ENCODE measurements at places on chromosomes 5 and 9.

- no peak for DNase-seq
Measured at GRCh38 chr5:31213705-31214121, 20.2 kb downstream of the CDH6 start.

DNA sequence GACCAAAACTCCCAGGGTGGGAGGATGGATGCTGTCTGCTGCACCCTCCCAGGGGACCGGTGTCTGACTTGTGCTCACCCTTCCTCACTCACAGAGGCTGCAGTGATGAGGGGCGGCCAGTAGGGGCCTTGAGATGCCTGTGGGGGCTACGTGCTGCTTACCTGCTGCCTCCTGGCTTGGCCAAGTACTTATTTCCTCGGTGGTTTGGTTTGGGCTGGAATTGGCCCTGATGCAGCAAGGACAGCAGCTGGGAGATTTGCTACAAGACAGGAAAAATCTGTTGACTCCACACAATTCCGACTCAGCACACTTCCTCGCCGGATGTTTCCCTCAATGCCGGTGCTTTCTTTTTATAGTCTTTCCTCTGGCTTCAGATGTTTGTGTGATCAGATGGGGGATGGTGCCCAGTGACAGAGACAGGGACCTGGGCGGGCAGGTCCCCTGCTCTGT is 6.6 kb downstream of the PCDH12 start:
- DNase-seq, result peak; percentile 23

DNA sequence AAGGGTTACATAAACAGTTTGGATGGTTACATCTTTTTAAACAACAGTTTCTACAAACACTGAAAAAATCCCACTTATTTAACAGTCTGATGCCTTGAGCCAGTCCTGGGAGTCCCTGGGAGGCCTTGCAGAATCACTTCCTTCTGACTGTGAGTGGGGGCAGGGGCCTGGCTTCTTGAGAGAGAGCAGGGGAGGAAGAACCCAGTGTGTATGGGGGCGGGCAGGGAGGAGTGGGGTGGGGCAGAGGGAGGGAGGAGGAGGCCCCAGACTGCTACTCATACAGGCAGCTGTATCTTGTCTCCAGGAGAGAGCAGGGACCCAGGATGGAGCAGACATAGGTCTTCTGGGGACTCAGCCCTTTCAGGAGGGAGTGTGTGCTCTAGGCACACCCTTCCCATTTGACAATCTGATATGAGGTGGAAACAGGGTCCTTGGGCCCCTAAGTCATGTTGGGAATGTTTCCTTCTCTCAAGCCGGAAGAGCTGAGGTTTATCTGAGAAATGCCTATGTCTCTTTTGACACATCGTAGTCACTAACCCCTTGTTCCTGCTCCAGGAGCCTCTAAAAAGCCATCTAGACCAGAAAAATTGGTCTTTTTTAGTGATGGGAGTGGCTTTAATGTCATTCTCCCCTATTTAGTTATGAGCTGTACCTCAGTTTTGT is 52.8 kb downstream of the IRF1 start:
- DNase-seq, result peak; percentile 55

DNA sequence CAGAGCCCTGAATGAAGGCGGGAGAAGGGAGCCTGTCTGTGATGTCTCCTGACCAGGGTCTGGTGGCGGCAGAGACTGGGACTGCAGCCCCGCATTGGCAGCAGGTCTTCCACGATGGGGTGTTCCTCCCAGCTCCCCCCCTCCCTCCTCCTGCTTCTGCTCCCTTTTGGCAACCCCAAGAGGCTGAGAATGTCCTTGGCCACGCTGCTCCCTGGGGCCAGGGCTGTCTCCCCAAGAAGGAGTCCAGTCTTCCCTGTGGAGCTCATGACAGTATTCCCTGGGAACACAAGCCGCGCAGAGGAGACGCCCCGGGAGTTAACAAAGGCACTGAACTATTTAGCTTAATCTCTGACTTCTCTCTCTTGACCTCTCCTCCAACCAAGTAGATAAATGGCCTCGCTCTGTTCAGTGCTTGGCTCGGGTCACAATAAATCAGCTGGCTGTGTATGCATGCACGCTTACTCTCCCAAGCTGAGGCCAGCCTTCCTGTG is 84.0 kb upstream of the NEURL1B start:
- DNase-seq, result no peak

DNA sequence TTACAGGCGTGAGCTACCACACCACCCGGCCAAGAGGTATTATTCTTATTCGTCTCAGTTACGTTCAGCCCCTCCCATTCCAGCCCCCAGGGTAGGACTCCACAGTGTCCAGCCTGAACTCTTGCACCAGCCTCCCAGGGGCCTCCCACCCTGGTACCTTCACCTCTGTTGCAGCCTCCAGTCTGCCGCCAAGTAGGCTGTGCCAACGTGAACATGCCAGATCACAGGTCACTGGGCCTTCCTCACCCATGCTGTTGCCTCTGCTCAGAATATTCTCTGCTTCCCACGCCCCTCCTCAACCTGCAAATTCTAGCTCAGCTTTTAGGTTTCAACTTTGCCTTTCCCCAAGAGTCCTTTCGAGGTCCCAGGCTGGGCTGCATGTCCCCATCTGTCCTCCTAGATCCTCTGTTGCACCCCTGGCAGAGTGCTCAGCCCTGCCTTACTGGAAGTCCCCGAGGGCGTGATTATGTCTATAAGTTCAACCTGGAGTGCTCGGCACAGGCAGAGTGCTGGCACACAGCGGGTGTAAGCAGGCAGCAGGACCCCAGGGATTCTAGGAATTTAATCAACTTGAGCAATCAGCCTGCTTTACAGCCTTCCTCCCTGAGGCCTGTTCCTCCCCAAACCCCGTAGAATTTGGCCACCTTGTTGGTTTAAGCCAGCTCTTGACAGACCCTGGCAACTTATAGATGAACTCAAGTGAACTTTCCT is 13.1 kb upstream of the STXBP1 start:
- DNase-seq, result no peak

DNA sequence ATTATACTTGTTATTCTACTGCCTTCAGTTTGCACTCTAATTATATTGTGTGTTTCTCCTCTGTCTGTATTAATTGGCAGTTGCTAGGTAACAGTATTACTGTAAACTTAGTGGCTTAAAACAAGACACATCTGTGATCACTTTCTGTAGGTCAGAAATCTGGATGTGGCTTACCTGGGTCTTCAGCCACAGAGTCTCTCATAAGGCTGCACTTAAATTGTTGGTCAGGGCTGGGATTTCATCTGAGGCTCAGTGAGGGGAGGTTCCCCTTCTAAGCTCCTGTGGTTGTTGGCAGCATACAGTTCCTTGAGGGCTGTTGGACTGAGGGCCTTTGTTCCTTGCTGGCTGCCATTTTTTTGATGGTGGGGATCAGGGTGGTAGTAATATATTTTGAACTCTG is 68.8 kb downstream of the SLC44A1 start:
- no peak for DNase-seq

DNA sequence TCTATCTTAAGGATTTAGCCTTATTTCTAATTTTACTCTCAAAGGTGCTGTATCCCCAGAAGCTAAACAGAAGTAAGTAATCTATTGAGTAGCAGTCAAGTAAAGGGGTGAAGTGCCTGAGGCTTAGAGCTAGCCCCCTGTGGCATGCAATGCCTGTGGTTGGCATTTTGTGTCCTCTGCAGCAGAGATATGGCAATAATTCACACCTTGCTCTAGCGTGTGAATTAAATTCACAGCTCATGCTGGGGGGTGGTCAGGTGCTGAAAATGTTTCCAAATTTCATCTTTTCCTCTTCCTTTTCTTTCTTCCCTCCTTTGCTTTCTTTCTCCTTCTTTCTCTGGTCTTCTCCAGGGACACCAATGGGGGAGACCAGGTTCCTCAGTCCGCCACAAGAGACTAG is 262.1 kb downstream of the GABRB2 start:
- DNase-seq, result no peak

- no peak for DNase-seq
Measured at GRCh38 chr9:128819716-128820664, 1.7 kb downstream of the ENDOG start.

DNA sequence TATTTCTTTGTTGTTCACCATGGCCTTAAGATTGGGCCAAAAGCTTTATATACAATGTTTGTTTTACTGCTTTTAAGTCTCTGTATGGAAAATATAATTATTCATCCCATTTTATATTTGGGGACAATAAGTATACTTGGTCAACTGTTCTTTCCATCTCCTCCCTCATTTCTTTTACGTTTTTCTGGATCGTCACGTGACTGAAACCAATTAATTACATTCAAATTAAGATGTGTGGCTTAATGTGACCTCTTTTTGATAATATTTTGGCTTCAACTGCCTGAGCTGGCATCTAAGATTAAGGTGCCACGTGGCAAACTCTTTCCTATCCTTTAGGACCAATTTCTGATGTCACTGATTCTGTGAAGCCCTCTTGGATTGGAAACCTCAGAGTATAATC is 250.1 kb upstream of the SGCD start:
- no peak for DNase-seq
